ENCODE measurements at places on chromosomes 11 and 22. TPM values are rescaled to one million over a fixed set of nuclear protein-coding genes. Genes with fewer than 3 reads are reported as not detected.

GRCh38 chr22:24325105-24325757 is 54.6 kb downstream of the SPECC1L start:
- peak; percentile 99 for DNase-seq

- DNase-seq = no peak
Measured at GRCh38 chr11:122853971-122854446, 15.7 kb downstream of the CRTAM start.

DNA sequence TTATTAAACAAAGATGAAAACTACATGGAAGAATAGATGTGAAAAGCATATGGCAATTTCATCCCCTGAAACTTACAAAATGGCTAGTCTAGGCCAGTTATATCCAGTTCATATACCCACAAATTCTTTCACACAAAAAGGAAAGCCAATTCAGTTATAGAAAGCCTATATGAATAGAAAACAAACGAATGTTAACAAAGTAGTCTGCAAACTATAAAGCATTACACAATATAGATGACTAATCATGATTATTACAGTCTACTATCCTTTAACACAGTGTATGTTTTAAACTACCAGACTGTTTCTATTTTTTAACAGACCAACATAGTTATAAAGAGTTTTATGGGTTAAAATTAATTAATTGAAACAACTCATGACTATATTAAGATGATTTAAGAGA is 12.1 kb downstream of the DCUN1D5 start:
- no peak for DNase-seq

DNA sequence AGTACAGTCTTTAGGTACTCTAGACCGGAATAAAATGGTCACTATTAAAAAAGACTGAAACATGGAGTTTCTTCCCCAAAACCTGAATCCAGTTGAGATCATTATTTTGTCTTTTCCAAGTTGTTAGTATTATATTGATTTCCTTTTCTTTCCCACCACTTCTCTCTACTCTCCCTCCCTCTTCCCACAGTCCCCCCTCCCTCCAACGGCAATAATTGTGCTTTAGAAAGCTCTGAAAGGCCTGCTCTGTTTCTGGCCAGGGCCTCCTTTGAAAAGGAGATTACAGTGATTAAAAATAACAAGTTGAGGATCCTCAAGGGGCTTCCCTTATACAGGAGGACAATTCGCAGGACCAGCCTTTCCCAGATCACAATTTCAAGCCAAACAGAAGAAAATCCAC is 3.5 kb downstream of the SPON1 start:
- no peak for DNase-seq

DNA sequence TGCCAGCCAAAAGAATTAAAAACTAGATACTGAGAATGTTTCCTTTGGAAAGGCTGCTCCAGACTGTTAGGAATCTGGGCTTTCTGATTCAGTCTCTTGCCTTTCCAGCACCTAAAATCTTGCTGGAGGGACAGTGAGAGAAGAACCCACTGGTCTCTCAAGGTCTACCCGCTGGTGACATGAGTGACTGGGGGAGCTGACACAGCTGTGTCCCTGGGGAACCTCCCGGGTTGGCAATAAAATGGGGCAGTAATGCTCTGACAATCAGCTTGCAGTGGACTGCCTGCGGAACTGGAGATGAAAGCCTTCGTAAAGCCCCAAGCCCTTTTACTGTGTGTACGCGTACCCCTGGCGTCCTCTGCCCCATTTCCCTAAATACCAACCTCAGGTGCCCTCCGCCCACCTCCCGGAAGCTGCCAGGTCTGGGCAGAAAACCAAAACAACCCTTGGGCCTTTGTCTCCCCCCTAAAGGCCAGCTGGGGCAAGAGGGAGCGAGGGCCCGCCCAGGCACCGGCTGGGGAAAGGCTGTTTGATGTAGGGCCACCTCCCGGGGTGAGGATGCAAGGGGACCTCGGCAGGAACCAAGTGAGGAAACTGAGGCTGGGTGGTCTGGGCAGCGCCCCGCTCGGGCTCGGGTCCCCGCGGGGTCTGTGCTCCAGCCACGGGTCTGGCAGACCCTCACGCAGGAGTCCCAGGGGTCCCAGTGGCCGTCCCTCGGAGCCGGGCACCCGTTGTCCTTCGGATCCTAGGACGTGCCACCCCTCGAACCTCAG is 741 bp downstream of the CARS1 start:
- no peak for DNase-seq

- no peak for DNase-seq
Measured at GRCh38 chr11:75531325-75531724, 5.6 kb upstream of the GDPD5 start.

GRCh38 chr11:28343304-28344233 is 235.4 kb downstream of the METTL15 start:
- peak; percentile 59 for DNase-seq

DNA sequence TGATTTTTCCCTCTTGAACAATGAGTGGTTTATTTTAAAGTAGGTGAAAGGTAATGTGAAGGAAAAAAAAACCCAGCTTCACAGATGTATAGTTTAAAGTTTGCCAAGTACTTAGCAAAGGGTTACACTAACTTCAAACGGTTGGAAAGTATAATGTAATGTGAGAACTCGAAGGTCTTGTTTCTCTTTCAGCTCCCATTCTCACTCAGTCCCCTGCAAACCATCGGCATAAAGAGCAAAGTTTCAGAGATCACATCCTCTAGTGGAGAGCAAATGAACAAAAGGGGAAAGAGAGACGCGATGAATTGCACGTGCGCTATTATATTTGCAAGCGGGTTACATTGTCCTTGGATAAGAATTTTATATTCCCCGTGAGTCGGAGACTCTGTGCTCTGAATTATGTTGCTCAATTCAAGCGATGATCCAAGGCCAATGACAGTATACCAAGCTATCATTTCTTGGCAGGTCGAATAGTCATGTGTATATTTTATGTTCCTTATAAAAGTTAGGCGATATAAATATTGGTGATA is 37.6 kb upstream of the BIRC3 start:
- no peak for DNase-seq

DNA sequence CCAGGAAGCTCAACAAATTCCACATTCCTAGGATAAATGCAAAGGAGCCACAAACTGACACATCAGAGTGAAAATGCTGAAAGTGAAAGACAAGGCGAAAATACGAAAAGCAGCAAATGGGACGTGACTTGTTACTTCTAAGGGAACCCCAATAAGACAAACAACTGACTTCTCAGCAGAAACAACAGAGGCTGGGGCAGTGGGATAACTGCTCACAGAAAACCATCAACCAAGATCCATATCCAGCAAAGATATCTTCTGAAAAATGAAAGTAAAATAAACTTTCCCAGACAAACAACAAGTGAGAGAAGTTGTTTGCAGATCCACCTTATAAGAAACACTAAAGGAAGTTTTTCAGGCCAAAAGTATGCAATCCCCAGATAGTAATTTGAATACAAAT is 72.1 kb downstream of the DGCR2 start:
- DNase-seq = no peak

- DNase-seq = no peak
Measured at GRCh38 chr22:31344578-31345330, 1.4 kb downstream of the PATZ1 start.

DNA sequence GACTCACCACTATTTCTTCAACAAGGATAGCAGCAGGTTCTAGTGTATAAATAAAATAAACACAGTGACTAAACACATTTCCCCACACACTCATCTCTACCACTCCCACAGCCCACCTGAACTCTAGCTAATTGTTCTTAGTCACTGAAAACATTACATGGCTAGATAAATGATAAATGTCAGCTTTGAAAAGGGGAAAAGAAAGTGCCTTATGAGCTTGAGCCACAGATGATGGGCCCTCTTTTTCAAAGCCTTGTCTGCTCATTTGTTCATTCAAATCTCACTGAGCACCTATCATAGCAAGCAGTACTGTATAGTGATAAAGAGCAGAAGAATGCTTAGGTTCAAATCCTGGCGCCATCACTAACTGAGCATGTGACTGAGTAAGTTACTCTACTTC is 58.3 kb downstream of the SIK3 start:
- DNase-seq = no peak

GRCh38 chr11:6489306-6489705 is 7.8 kb upstream of the DNHD1 start:
- DNase-seq = no peak

DNA sequence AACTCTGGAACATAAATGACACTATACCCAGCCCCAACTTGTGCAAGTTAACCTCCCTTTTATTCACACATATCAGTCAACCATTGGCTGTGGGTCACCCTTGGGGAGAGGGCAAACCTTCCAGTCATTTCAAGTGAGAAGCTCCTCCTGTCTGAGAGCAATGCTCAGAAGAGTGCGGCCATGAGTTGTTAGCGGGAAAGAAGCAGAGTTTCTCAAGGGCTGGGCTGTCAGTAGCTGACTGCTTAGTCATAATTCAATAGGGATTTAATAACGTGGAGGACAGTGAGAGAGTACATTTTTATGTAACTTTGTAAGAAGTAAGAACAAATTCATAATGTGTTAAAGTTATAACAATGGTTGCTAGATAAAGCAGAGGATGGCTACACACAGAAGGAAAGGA is 5.1 kb downstream of the PATE2 start:
- no peak for DNase-seq

DNA sequence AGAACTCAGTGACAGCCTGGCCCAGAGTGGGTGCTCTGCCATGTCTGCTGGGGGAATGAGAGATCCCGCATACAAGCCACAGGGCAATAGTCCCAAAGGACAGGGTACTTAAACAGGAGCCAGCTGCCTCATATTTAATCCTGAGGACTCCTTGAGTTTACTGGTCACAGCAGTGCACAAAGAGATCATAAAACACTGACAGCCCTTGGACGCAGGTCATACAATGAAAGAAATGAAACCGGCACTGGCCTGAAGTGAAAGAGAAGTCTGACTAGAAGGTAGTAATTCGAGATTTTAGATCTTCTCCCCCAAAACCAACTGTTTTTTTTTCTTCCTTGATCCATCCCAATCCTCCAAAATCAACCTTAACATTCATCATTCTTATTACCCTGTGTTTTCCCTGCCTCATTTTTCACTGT is 299.8 kb upstream of the SYN3 start:
- DNase-seq = no peak

- no peak for DNase-seq
Measured at GRCh38 chr11:34431979-34432378, 6.8 kb upstream of the CAT start.

- no peak for DNase-seq
Measured at GRCh38 chr11:44978961-44979331, 28.3 kb upstream of the TP53I11 start.

GRCh38 chr11:10002221-10002620 is 291.8 kb downstream of the SBF2 start:
- no peak for DNase-seq

- no peak for DNase-seq
Measured at GRCh38 chr11:8207080-8208000, 38.5 kb upstream of the RIC3 start.

DNA sequence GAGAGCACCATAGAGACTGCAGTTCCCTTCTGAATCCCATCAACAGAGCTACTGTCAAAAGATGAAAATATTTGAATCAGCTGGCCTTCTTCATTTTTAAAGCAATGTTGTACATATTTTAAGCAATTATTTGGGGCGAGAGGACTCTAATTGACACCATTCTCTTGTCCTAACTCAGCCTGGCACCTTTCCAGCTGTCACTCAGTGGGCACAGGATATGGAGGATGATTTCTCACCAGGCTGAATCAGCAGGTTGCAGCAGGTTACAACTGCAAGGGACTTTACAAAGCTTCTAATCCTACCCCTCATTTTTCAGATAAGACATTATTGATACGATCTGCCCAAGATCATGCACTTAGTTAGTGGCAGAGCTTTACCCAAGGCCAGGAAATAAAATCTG is 11.9 kb upstream of the WT1 start:
- DNase-seq = no peak

GRCh38 chr11:113189909-113190667 is 124.3 kb upstream of the TTC12 start:
- DNase-seq = peak; percentile 90

The C11orf16 gene
- not detected for polyA plus RNA-seq

The GPHA2 gene
- polyA plus RNA-seq = not detected

The ADAMTS15 gene
- 5.6 TPM for polyA plus RNA-seq

The BIRC3 gene
- polyA plus RNA-seq = 0.48 TPM

The TRIM66 gene
- polyA plus RNA-seq = 5.6 TPM

The HEPN1 gene
- polyA plus RNA-seq = not detected

The RAC2 gene
- 13.7 TPM for polyA plus RNA-seq

The MED19 gene
- 28.4 TPM for polyA plus RNA-seq

The DDIAS gene
- 4.4 TPM for polyA plus RNA-seq

Measured in BJ (cell line).